ENCODE measurements at places on chromosomes 7 and 10. TPM values are rescaled to one million over a fixed set of nuclear protein-coding genes. Genes with fewer than 3 reads are reported as not detected.

The SLC16A12 gene
- not detected for total RNA-seq

The VSTM4 gene
- total RNA-seq: 0.08 TPM

The FAM180A gene
- not detected for total RNA-seq

The UFSP1 gene
- 4.6 TPM for total RNA-seq

The ZPBP gene
- not detected for total RNA-seq

The ARHGAP22 gene
- 0.13 TPM for total RNA-seq

The STK31 gene
- not detected for total RNA-seq

DNA sequence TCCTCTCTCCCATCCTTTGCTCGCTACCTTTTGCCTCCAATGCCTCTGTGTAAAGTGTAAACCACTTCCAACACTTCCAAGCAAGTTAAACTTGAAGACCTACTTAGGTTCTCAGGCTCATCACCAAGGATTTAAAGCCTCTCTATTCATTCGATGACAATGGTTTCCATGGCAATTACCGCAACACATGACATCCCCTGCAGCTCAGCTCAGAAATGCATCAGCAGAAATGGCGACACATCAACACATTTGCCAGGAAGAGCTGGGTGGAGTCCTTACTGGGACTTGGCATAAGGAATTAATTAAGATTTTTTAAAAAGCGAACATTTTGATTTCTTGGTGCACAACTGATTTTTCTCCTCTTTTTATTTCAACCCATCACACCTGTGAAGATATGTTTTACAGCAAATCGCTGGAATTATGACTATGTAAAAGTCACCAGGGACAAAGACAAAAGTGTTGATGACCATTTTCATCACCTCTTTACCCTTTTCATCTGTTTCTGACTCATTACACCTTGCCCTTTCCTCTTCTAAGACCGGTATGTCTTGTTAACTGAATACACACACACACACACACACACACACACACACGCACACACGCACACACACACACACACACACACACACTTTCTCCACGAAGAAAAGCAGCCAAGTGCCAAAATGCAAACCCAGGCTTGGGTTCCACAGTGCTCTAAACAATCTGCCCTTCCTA is 453.4 kb upstream of the CELF2 start:
- DNase-seq: no peak

GRCh38 chr7:4556868-4557793 is 125.0 kb upstream of the FOXK1 start:
- no peak for DNase-seq

- DNase-seq: no peak
Observed at GRCh38 chr10:31617757-31618156, 298.7 kb downstream of the ZEB1 start.

DNA sequence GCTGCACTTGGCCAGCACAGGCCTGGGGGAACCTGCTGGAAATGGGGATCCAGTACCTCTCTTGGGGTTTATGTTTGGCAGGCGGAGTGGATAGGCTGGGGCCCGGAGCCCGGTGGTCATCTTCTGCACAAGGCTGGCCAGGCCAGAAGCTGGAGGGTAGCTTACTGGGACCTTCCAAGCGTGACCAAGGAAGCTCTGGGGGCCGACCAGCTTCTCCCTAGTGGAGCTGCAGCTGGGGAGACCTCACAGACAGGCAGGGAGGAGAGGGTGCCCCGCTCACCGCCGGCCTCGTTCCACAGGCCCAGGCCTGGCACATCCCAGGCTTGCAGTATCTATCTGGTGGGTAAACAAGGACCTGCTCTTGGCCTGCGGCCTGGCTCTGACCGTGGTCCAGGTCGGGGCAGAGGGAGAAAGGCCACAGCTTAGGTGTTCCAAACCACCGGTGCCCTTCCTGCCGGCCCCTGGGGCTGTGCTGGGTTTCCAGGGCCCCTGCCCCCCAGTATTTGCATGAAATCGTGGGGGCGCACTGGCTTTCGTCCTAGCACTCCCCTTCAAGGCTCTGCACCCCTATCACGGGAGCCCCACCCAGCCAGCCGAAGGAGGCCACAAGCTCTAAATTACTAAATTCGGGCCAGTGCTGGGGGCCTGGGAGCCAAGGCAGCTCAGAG is 1.5 kb upstream of the ELFN1 start:
- DNase-seq: no peak

DNA sequence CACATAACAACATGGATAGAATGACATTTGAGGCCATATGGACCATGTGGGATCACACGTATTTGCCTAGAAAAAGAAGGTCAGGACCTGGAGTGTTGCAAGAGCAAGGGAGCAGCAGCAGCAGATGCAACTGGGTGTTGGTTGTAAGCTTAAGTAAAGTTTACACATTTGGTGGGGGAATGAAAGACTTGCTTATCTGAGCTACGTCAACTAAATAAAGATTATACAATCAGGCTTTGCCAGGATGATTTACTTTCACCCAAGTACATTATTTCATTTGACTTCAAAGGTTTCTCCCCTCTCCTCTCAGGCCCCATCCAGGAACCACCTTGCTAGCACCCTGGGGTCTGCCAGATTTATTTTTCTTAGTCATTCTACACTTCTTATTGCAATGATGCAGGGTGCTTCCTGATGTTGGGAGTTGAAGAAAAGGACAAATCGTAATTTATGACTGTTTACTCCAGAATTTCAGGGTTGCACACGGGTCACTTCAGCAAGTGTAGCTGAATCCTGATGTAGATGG is 591.9 kb upstream of the IGFBP3 start:
- no peak for DNase-seq

DNA sequence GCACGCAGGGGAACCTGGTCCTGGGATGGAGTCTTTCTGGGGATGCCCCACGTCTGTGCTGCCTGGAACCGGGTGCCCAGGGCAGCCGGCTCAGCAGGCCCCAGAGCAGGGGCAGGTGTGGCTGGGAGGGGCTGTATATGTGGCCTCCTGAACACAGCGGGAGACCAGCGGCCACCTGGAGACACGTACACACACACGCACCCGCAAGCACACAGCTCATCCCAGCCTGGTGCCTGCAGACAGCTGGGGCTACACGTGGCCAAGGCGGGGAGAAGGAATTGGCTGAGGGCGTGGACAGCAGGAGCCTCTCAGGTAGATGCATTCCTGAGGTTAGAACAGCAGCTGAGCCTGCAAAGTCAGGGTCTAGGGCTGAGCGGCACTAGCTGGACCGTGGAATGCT is 14.0 kb downstream of the ADAM8 start:
- DNase-seq: no peak

GRCh38 chr10:85665078-85665477 is 701.5 kb downstream of the GRID1 start:
- DNase-seq: no peak

GRCh38 chr7:36762394-36762793 is 38.1 kb upstream of the AOAH start:
- no peak for DNase-seq

GRCh38 chr10:5596611-5597341 is 69.6 kb downstream of the ASB13 start:
- DNase-seq: no peak

- no peak for DNase-seq
Observed at GRCh38 chr10:86979296-86979818, 11.1 kb downstream of the ADIRF start.

GRCh38 chr10:34729619-34730018 is 85.5 kb downstream of the PARD3 start:
- DNase-seq: no peak

DNA sequence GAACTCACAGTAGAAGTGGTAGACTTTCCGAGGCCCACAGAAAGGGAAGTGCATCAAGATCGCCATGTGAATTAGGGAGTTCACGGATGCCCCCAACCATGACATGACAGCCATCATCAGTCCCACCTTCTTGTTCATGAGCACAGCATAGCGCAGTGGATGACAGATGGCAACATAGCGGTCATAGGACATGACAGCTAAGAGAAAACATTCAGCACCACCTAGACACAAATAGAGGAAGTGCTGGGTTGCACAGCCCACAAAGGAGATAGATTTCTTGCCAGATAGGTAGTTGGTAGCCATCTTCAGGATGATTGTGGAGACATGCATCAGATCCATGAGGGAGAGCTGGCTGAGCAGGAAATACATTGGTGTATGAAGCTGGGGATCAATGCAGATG is 342 bp downstream of the OR2AE1 start:
- DNase-seq: no peak

GRCh38 chr7:140621401-140622021 is 19.1 kb downstream of the DENND2A start:
- no peak for DNase-seq

DNA sequence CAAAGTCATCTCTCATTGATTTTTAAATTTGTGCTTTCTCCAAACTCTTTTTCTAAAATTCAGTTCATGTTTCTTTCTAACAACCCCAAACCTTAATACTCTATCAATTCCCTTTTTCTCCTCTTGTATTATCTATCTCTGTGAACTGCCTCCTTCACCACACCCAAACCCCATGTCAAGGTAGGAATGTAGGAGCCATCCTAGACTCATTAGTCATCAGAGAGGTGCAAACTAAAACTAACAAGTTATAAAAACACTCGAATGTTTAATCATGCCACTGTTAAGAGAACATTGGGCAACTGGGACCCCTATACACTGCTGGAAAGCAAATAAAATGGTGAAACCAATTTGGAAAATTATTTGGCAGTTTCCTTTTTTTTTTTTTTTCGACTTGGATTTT is 533.8 kb upstream of the LRRN3 start:
- no peak for DNase-seq

DNA sequence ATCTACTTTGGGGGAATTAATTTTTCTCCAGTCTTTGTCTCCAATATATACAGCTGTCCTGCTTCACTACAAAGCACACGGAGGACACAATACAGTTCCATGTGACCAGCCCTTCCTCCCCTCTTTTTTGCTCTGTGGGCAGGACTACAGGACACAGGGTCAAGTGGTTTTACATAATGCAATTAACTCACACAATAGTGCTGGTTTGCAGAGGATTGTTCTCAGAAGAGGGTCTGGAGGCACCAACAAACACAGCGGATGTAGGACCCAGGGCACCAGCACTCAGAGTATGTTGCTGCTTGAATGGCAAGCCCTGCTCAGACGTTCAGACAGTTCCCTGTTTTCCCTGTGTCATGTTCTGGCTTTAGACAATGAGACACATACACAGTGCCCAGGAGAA is 52.0 kb upstream of the NPTX2 start:
- no peak for DNase-seq

DNA sequence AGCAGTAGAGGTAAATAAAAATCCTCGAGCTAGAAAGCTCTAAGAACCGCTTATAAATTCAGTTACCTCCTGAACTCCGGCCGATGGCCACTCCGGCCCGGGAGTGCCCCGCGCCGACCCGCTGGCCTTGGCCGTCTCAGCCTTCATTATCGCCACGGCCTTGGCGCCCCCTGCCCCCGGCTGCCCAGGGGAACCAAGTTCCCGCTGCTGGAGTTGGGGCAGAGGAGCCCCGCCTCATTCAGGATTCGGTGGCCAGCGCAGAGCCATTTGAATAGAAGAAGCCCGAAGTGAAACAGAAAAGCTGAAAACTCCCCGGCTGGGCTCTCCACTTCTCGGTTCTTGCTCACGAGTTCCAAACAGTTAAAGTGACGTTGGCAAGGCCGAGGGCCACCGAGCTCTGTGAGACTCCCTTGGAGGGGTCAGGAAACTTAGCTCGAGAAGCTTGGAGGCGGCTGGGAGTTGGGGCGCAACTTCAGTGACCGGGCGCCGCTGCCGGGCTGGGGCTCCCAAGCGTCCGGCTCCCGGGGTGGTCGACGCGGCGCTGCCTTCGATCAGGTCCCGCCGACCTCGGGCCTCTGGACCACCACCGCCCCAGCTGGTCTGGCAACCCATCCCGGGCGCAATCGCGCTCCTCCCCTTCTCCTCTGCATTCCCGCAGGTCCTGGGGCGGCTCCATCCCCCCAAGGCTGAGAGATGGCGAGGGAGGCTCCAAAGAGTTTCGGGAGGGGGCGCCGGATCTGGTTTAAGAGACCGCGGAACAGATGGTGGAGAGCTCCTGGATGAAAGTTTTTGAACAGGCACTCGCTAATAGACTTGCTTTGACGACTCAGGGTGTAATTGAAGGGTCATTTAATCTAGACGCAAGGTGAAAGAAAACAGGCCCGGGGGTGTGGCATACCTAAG is 5.8 kb upstream of the FEZF1 start:
- DNase-seq: no peak

DNA sequence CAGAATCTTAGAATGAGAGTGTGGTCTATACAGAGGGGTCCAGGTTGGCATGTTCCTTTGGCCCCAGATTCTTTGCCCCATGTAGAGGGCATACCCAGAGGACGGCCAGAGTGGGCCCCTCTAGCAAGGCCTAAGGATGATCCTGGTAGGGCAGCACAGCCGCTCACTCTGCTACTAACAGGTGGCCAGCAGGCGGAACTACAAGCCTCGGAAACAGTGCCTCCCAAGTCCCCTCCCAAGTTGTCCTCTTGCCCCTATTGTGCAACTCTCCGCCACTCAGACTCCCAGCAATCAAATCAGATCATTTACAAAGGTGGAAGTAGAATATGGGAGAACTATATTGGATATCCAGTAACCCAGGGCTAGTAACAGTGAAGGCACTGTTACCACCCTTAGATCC is 107.4 kb downstream of the STRA8 start:
- no peak for DNase-seq

DNA sequence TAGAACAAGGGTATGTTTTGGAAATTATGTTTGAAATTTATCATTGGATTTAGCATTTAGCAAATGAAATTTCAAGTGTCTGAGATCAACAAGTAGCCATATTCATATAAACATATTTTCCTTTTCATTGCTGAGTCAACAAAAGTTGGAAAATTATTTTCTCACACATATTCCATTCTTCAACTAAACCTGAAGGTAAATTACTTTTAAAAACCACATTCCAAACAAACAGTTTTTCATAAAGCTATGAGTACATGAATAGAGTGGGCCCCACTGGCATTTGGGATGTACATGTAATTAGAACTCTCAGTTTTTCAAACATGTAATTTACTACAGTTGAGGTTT is 178.3 kb upstream of the MKLN1 start:
- no peak for DNase-seq

DNA sequence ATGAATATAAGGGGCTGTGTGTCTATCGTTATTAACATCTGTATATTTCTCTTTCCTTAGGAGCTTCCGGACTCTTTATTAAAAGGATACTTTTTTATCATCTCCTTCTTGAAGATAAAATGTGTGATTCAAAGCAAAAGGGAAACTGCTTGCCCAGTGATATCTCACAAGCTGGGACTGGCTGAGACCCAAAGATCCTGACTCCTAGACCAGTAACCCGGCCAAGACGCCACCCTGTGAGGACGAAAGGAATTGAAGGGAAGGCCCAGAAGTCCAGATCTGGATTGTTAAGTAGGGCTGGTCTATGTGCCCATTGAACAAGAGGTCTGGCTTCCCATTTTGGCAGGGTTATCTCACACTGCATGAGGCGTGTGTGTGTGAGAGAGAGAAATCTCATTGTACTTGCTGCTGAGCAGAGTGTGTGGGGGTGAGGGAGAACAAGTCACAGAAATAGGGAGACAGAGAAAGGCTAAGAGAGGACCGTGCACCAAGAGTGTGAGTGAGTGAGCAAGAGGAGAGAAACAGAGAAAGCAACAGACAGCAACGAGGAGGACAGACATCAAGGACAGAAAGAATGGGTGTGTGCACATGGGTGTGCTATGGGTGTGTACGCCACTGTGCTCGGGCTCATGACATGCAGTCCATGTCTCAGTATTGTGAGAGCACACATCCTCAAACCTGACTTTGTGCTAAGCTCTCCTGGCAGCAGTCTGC is 75.4 kb downstream of the PLXNA4 start:
- no peak for DNase-seq

- no peak for DNase-seq
Observed at GRCh38 chr10:52316001-52316400, 1.9 kb downstream of the DKK1 start.

GRCh38 chr10:293636-294035 is 158.4 kb downstream of the ZMYND11 start:
- DNase-seq: no peak

GRCh38 chr7:157996359-157997079 is 591.1 kb downstream of the PTPRN2 start:
- no peak for DNase-seq

GRCh38 chr10:10788761-10789160 is 228.9 kb upstream of the CELF2 start:
- no peak for DNase-seq
